Fibroblast of skin of right biceps (primary cell): ENCODE measurements at places on chromosomes 6 and 20.

GRCh38 chr6:110125361-110125760 lies 54.1 kb downstream of the WASF1 start:
- no peak for DNase-seq

- DNase-seq, result no peak
Measured at GRCh38 chr6:121439475-121439874, 4.0 kb downstream of the GJA1 start.

DNA sequence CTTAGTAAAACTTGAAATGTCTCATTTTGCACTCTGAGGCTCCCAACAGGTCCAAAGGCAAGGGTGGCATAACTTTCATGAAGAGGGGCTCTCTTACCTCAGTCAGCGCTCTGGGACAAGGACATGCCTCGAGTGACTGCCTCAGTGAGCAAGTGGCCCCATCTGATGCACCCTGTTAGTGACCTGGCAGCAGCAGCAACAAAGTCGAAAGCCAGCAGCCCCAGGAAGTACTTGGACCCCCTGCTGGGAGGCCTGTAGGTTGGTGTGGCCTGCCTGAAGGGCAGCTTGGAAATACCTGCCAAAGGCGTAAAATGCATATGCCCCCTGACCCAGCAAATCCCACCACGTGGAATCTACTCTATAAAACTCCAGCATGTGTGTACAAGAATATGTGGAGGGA lies 13.2 kb downstream of the MAP1LC3A start:
- DNase-seq, result no peak

DNA sequence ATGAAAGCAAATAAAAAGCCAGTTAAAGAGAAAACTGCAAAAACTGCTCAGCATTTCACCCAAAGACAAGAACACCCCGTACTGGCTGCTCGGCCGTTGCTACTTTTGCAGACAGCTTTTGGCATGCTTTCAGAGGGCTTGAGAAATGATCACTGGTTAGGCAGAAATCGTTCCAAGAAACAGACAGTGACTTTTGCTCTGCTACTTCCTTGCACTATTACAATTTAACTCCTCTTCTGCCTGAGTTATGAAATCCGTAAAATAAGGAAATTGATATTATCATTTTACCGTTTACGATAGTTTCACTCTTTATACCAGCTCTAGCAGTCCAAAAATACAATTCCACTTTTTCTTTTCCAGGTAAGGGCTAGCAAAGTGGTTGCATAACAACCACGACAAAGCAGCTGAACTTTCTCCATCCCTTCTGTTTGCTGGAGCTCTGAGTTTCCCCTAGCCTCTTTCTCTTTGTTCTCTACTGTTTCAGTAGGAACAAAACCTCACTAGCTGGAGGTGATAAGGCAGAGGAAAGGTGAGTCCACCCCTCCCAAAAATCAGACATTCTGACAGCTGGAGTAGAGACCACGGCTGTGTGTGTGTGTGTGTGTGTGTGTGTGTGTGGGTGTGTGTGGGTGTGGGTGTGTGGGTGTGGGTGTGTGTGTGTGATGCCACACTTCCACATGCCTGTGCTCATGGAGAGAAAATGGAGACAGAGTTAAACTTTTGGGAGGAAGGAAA lies 191.8 kb upstream of the RREB1 start:
- DNase-seq, result peak; percentile 45

- peak; percentile 61 for DNase-seq
Measured at GRCh38 chr6:158799051-158799792, 19.9 kb downstream of the EZR start.

DNA sequence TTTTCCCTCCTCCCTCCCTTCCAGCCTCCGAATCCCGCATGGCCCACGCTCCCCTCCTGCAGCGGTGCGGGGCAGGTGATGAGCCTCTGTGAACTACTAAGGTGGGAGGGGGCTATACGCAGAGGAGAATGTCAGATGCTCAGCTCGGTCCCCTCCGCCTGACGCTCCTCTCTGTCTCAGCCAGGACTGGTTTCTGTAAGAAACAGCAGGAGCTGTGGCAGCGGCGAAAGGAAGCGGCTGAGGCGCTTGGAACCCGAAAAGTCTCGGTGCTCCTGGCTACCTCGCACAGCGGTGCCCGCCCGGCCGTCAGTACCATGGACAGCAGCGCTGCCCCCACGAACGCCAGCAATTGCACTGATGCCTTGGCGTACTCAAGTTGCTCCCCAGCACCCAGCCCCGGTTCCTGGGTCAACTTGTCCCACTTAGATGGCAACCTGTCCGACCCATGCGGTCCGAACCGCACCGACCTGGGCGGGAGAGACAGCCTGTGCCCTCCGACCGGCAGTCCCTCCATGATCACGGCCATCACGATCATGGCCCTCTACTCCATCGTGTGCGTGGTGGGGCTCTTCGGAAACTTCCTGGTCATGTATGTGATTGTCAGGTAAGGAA lies at the start of gene OPRM1:
Gene OPRM1, plus strand, starts transcription at position 10 of the 612 bp plus-strand sequence. Its CDS starts 305 bp downstream, at position 315.
- peak; percentile 31 for DNase-seq

DNA sequence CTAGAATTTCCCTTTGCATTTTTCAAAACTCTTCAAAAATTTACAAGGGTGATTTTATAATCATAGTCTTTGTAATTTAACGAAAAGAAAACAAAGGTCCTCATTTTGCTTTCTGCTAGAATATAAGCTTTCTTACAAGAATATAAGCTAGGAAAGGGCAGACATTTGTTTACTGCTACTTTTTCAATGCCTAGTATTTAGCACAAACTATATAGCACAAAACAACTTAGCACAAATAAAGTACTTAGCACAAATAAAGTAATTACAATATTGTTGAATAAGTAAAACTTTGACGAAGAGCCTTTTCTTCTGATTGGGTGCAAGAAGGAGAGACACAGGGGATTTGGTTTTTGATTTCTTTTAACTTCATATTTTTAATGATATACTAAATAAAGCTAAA lies 87.8 kb downstream of the BCAS1 start:
- no peak for DNase-seq

DNA sequence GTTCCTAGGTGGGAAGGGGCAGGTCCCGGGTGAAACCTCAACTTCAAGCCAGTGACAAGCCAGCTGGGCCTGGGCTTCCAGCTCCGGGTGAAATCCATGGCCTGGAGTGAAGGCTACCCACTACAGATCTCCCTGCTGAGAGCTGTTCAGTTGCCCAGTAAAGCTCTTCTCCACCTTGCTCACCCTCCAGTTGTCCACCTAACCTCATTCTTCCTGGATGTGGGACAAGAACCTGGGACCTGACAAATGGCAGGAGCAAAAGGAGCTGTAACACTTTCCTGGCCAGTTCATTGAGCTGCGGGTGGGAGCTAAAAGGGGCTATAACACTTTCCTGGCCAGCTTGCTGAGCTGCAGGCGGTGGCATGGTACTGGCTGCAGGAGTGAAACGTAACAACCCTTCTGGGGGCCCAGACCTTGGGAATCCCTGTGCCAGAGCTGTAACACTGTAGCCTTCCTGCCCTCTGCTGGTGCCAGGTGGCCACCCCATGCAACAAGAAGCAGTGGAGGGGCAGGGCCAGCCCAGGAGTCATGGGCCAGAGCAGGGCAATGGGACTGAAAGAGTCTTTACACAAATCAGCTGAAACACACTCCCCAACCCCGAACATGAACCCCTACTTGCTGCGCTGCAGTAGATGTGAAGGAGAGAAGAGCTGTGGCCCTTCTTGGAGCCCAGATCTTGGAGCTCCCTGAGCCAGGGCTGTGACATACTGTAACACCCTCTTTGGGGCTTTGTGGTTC lies 3.6 kb upstream of the HINT3 start:
- peak; percentile 22 for DNase-seq

GRCh38 chr6:17919496-17919895 lies 67.9 kb downstream of the KIF13A start:
- DNase-seq, result no peak

- no peak for DNase-seq
Measured at GRCh38 chr6:144417681-144418080, 132.5 kb downstream of the UTRN start.

GRCh38 chr6:122491919-122492555 lies 20.4 kb upstream of the SERINC1 start:
- DNase-seq, result peak; percentile 64

GRCh38 chr6:36822506-36823269 lies 16.6 kb downstream of the CPNE5 start:
- DNase-seq, result no peak

DNA sequence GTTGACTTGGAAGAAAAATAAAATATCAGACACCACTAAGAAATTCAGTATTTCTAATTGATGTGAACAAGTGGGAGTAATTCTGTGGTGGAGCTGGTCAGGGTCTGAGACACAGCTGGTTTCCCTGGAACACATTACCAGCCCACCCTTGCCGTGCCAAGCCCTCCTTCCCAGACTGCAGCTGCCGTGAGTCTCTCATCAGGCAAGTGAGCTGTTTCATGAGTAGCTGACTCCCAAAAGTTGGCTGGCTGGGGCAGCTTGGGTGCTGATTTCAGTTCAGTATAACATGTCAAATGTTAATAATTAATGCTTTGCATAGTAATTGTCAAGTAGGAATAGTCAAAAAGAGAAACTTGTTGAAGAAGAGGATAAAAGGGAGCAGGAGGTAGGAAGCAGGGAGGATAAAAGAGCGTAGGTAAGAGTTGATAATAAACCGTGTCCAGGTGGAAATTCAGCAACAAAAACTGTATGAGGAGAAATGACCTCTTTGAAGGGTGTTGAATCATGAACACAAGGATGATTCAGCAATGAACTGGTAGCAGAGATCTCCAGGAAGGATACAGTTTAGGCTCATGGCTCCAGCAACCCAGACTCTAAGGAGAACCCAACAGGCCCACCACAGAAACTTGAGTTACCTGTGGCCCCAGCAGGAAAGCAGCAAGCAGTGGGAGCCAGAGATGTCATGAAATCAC lies 110.9 kb upstream of the SSTR4 start:
- DNase-seq, result no peak

GRCh38 chr6:14123386-14124111 lies 6.0 kb downstream of the CD83 start:
- peak; percentile 43 for DNase-seq

- no peak for DNase-seq
Measured at GRCh38 chr6:21601932-21602390, 8.4 kb downstream of the SOX4 start.

DNA sequence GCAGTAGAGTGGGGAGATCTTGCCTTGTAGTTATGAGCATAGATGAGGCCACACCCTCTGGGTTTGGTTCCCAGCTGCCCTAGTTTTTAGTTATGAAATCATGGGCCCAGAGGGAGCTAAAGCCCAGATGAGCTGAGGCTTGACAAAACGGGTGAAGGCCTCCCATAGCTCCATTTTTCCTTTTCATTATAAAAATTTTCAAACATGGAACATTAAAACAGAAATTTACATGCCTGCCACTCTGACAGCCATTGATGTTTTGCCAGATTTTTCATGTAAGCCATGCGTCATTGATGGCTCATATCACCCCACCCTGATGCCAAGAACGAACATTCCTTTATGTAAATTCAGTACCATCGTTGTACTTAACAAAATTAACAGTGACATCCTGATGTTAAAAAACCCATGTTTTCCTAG lies 67.9 kb downstream of the IGF2R start:
- DNase-seq, result peak; percentile 82

- no peak for DNase-seq
Measured at GRCh38 chr20:62603021-62603906, 39.0 kb upstream of the SLCO4A1 start.

GRCh38 chr20:41446456-41446855 lies 79.8 kb upstream of the EMILIN3 start:
- DNase-seq, result no peak

GRCh38 chr6:35385457-35386202 lies 43.3 kb downstream of the PPARD start:
- DNase-seq, result peak; percentile 66

DNA sequence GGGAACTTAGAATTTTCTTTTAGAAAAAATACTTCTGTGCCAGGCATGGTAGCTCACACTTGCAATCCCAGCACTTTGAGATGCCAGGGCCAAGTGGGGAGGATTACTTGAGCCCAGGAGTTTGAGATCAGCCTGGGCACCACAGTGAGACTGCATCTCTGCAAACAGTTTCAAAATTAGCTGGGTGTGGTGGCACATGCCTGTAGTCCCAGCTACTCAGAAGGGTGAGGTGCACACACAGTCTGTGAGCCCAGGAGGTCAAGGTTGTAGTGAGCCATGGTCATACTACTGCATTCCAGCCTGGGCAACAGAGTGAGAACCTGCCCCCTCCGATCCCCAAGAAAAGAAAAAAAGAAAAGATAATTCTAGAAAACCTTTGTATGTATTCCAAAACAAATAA lies 346.0 kb upstream of the KCNQ5 start:
- no peak for DNase-seq

DNA sequence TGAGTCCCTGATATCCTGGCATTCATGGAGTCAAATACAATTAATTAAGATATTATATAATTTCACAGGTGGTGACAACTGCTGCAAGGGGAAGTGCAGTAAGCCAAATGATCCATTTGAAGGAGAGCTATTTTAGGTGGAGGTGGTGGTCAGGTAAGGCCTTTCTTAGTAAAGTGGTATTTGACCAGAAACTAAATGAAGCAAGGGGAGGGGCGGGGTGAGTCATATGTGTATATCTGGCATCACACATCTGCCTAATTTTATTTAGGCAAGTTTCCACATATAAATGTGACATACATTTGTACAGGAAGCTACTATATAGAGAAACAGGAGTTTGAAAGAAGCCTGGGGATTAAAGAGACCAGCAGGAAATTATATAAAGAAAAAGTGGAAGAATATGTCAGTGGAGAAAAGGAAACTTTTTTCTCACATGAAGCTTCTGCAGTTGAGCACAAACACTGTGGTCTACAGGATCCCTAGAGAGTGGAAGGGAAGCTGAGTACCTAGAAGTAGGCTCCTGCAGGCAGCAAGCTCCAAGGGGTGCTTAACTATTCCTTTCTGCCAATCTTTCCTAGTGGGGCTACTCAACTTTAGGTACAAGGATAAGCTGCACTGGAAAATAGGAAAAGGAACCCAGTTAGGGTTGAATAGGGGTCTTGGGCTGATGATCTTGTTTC lies 99.6 kb downstream of the OGFRL1 start:
- no peak for DNase-seq

DNA sequence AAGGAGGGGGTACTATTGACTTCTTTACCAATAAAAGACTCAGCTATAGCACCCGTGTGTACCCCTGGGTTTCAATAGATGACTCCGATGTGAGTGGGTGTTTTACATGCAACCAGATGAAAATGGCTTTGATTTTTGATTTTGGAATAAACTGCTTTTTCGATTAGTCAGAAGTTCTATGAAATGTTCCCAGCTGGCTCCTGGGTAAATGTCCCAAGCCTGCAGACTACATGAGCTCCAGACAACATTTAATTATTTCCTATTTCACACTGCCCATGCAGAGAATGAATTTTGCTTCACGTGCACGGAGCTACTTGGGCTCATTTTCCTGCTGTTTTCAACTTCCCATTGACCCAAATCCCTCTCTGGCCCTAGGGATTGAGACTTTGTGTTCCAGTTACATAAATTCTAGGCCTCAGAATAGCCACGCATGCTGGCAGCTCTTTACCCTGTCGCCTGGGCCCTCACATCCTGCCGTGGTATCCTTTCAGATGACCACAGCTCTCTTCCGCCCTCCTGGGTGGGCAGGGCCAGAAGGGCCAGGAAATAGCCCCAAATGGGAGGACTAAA lies 59.7 kb downstream of the GPR6 start:
- no peak for DNase-seq

DNA sequence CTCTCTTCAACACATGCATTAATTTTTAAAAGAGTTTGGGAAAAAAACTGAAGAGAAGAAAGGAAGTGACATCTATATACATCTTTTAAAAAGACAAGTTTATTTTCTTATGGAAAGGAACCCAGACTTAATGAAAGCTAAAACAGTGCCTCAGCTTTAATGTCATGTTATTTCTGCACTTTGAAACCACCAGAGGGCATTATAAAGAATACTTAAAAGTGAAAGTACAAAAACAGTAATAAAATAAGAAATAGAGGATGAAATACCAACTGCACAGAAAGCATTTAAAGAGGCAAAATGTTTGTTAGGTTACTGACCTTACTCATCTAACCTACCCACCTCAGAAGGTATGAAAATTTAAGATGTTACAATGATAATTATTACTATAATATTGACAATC lies 98.8 kb downstream of the HUS1B start:
- DNase-seq, result no peak
